ENCODE measurements at places on chromosomes 6 and 20.

DNA sequence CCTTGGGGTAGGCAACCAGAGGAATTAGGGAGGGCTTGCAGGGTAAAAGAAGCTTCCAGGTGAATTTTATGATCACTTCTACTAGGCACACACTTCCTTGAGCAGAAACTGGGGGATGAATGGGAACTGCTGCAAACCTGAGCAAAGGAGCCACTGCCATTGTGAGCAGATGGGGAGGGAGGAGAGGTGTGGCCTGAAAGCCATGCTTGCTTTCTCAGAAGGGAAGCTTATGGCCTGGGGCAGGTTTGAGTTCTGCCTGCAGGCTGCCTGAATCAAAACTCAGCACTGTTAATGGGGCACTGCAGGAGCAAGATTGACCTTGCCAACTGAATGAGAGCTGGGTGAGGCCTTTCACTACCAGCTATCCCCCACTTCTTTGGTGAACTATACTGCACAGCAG lies 328.1 kb downstream of the NKAIN2 start:
- DNase-seq = no peak

DNA sequence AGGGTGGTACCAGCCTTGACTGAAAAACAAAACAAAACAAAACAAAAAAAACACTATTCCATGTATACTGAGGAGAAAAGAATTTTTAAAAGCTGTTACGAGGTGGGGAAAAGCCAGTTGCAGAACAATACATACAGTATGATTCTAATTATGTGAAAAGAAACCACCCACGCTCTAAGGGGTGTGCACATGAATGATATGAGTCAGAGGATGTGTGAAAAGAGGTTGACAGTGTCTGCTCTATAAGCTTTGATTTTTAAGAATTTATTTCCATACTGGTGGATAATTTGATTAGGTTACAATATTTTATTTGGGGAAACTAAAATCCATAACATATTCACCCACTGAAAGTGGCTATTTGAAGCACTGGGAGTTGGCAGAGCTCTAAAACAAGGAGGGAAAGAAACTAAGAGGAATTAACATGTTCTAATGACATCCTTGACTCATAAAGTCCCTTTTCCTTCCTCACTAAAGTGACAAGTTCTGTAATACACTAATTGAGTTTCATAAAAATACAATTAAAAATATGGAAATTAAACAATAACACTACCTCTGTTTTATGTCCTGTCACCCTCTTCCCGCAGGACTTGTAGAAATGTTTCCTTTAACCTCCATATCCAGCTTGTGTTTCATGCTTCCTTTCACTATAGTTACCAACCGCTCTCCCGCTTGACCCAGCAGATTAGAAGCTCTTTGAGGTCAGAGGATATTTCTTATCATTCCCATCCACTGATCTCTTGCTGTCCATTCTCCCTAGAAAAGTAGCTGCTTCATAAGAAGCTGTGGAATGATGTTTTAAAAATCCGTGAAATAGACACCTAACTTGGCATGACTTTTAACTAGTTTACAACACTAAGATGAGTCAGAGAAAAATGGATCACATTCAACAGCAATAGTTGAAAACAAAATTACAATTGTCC lies 118.6 kb upstream of the CCDC28A start:
- peak; percentile 48 for DNase-seq

DNA sequence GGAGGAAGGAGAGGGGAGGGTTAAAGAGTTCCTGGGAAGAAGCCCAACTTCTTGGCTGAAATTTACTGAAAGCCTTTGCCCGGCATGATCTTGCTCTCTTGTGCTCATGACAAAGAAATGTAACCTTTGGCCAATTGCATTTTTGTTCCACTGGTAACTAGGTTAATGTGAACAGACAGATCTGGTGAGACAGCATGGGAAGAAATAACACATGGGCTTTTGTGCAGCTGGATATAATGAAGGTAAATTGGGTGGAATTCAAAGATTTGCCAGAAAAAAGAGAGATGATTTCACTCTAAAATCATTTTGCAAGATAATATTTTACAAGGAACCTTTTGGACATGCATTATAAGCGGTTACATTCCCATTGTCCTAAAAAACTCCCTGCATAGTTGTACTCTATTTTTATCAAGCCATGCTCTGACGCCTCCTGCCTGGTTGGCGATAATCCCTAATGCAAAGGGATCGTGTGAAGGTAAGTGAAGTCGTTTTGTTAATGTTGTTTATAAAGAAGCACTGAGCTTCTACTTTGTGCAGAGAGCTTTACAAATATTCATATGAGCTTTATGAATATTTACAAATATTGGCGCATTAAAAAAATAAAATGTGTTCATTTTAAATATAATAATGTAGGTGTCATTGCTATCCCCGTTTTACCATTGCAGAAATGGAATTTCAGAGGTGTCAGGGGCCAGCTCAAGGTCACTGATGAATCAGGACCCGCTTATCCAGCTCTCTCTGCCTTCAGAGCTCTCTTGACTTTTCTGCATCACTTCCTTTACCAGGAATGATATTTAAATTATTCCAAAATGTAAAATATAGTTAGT lies 161.3 kb upstream of the AGPAT4 start:
- DNase-seq = peak; percentile 91

GRCh38 chr6:142028527-142028926 lies 104.2 kb upstream of the GJE1 start:
- DNase-seq = no peak
